Inflammatory macrophage treated with lipopolysaccharide for 1 hour (primary cell): ENCODE measurements at places on chromosomes 4 and X.

DNA sequence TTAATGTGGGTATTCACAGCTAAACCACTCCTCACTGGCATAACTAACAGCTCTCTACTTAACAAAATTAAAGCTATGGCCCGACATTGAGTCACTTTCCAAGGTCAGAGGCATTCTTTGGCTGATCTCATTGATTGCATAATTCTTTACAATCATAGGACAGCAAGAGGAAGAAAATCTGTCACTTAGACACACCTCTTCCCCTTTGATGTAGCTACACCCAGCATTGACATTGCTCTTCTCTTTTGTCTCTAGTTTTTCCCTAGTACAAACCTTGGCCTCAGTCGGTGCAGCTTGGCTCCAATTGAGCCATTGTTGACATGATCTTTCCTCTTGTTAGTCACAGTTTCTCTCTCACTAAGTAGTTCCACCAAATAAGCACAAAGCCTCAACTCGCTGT, 313.3 kb upstream of the ACTRT1 start:
- DNase-seq = no peak

- DNase-seq = no peak
These were observed 47.2 kb downstream of the GRK4 start for GRCh38 chr4:3010577-3010976.

GRCh38 chrX:15016051-15016450, 142.8 kb downstream of the MOSPD2 start:
- DNase-seq = peak; percentile 2

DNA sequence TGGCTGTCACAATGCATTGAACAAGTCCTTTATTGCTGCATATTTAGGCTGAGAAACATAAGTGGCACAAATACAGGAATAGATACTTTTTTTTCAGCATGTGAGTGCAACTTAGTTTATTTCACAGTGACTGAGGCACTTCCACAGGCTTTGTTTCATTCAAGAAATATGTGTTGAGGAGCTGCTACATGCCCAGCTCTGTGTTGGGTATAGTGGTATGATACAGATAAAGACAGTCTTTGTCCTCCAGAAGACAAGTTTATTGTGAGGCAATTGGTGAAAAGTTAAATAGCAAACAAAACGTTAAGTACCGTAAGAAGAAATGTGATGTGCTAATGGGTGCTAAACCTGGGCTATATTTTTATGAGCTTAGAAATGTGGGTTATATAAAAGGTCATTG, 186.4 kb downstream of the SPRY1 start:
- no peak for DNase-seq

DNA sequence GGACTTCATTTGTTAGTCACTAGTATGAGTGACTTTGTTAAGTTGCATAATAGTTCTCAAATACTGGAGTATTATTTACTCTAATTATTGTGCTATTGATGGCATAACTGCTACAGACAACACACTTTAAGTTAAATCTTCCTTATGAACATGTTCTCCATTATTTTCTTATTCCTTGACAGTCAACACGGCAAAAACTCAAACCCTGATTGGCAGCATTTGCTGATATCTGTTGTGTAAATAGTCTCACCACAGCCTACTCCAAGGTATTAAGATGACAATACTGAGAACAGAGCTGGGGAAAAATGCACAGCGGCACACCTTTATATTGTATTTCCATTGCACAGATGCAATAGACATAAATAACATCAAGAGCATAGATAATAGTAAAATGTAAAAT, 568.0 kb upstream of the AADAT start:
- no peak for DNase-seq

- DNase-seq = no peak
These were observed 834.7 kb downstream of the RAPGEF2 start for GRCh38 chr4:159937595-159937994.

GRCh38 chr4:47486231-47486673, 1.2 kb downstream of the ATP10D start:
- no peak for DNase-seq

DNA sequence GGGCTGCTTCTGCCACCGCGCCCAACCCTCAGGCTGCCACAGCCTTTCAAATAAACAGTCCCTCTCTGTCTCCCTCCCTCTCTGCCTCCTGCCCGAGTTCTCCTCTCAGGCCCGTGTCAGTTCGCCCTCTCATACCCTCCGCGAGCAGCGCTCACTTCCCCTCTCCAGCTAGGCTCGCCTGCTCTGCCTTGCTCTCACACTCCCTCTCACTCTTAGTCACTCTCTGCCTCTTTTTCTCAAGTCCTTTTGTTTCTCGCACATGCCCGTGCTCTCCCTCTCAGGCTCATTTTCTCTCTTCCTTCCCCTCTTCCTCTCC, 3.2 kb downstream of the EFNB1 start:
- DNase-seq = peak; percentile 55
